CD4-positive, alpha-beta T cell (primary cell): ENCODE measurements at places on chromosomes 1 and 21.

GRCh38 chr1:2493691-2494322 is 17.7 kb downstream of the PLCH2 start:
- DNase-seq: peak; percentile 13

GRCh38 chr1:39063775-39064174 is 37.6 kb downstream of the NDUFS5 start:
- no peak for DNase-seq

GRCh38 chr1:57881639-57882038 is 457.8 kb upstream of the DAB1 start:
- DNase-seq: no peak

GRCh38 chr1:38047603-38048141 is 1.1 kb upstream of the POU3F1 start:
- DNase-seq: no peak

GRCh38 chr1:82227306-82228095 is 426.8 kb downstream of the ADGRL2 start:
- DNase-seq: no peak

DNA sequence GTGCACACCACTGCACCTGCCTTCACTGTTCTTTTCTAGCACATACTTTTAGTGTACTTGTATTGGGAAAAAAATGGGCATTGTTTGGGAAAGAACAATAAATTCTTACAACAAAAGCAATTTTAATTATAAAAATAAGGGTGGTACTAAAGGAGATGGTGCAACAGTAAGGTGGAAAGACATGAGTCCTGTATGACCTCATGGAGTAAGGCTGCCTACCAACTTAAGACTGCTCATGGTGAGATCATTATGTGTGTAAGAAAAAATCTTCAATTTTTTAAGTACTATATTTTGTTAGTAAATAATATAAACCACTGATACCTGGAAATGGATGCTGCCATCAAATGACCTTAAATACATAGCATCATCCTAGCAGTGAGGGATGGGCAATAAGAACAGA is 29.6 kb upstream of the PHGDH start:
- no peak for DNase-seq

DNA sequence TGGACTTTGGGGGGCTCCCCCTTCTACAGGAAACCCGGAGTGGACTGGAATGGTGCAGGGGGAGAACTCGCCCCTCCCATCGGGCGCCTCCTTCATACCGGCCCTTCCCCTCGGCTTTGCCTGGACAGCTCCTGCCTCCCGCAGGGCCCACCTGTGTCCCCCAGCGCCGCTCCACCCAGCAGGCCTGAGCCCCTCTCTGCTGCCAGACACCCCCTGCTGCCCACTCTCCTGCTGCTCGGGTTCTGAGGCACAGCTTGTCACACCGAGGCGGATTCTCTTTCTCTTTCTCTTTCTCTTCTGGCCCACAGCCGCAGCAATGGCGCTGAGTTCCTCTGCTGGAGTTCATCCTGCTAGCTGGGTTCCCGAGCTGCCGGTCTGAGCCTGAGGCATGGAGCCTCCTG is at the start of gene TNFRSF14:
Gene TNFRSF14 (plus strand): TSS at position 95 of the 401 bp plus-strand sequence. CDS start 294 bp downstream, at position 389.
- DNase-seq: peak; percentile 61

GRCh38 chr1:193884848-193885558 is 698.6 kb upstream of the B3GALT2 start:
- no peak for DNase-seq

DNA sequence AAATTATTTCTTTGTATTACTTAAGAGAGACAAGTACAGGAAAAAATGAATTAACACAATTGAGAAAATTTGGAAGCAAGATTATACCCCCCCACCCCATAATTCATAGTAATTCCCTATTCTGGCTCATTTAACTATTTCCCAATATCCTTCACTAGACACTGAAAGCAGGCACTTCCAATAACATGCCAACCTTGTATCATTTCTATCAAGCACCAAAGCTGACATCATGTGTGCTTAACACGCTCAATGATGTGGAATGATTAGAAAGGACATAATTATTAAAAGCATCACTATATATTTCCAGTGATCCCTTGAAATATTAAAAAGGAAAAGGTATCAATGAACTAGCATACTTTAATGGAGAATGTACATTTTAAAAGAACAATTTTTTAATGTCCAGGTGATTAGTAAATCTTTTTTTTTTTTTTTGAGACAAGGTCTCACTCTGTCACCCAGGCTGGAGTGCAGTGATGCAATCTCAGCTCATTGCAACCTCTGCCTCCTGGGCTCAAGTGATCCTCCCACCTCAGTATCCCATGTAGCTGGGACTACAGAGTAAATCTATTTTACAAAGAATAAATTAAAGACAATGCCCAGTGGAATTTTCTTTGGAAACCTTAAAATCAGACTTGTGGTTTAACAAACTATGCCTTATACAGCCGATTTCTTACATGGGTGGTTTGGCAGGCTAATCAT is 443.9 kb downstream of the DSCAM start:
- no peak for DNase-seq

DNA sequence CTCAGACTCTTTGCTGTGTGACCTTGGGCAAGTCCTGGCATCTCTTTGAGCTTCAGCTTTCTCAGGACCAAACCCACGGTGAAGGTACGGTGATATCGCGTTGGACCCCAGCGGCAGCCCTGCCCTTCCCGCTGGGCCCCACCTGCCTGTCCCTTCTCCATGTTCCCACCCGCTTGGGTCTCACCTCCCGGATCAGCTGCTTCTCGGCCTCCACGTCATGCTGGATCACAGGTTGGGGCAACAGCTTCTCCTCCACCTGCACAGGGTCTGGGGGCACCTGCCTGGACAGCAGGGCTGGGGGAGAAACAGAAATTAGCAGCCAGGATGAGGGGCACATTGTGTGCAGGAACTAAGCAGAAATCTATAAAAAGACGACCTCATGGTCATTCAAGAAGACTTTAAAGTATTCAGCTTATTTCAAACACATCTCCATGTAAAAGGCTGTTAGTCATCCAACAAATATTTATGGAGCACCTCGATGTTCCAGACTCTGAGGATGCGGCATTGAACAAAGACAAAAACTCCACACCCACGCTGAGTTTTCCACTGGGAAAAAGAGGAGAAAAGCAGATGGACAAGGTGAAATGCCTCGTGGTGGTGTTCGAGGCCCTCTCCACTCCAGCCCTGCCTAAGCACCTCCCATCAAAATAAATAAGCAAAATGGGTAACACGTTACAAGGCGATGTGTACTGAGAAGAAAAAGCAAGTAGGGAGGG is 19.5 kb downstream of the KIF17 start:
- DNase-seq: no peak

DNA sequence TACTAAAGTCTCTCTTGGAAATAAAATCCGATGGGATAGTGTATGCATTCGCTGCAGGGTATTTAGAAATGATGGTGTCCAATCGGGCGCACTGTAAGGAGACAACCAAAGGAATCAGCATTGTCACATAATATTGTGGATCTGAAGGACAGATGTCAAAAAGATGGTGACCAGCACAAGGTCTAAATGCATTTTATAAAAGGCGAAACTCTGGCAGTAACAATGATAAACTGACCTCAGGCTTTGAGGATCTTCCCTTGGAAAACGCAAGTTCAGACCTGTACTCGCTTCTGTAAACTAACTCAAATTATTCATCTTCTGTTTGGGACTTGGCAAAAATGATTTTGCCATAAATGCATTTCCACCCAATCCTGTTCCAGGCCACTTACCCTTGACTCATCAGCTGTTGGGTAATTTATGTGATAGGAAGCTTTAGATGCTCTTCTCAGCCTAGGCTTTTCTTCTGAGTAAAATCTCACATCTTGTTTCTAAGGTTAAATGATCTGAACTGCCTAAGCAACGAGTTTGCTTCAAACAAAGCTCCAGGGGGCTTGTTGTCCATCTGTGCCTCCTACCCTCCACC is 33.8 kb downstream of the STPG1 start:
- no peak for DNase-seq

GRCh38 chr1:58911841-58912499 is 128.1 kb upstream of the JUN start:
- no peak for DNase-seq

GRCh38 chr1:221149111-221149510 is 269.9 kb downstream of the HLX start:
- no peak for DNase-seq

GRCh38 chr1:159925719-159926078 is 392 bp upstream of the TAGLN2 start:
- DNase-seq: peak; percentile 29

- no peak for DNase-seq
These were observed 940 bp downstream of the SOX13 start for GRCh38 chr1:204073837-204074273.

- no peak for DNase-seq
These were observed 386.3 kb downstream of the DISC1 start for GRCh38 chr1:232012773-232013386.

GRCh38 chr1:206467915-206468314 is 2.4 kb upstream of the IKBKE start:
- no peak for DNase-seq

DNA sequence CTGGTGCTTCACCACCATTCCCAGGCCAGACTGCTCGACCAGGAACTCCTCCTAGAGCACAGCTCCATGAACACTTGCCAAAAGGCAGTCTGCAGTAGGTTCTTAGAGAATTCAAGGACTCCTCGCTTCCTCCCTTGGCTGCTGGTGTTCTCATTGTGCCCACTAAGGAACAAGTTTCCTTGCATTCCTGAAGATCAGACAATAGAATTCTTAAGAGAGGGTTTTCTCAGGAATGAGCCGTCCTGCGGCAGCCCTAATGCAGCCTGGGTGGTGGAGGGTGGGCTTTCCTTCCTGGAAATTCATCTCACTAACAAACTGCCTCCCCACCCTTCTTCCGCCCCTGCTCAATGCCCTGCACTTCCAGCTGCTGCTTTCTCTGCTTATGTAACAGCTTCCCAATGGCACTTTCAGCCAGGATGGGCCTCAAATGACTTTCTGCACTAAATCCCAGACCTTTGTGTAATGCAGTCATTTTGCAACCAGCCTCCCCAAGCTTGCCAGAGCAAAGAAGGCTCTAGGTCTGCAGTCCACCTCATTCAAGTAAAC is 287.9 kb downstream of the PLPP3 start:
- DNase-seq: no peak

- no peak for DNase-seq
These were observed 256.2 kb downstream of the DISC1 start for GRCh38 chr1:231882790-231883189.

- no peak for DNase-seq
These were observed 31.4 kb upstream of the C1orf185 start for GRCh38 chr1:51070640-51071039.

GRCh38 chr1:36573445-36573844 is 90.7 kb upstream of the CSF3R start:
- DNase-seq: no peak

DNA sequence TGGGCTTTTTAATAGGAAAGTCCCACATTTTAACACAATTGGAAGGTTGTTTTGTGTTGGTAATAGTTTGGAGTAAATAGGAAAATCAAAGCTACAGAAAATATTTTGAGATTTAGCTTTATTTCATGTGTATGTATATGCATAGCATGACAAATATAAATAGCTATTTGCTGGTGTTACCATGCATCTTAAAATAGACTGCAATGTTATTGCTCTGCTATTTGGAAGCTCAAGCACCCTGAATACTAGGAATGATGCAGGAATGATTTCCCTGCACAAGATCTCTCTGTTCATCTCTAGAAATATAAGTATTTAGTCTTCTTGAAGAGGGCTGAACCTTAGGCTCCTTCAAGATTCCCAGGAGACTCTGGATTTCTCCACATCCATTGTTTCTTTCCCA is 268.3 kb upstream of the POGK start:
- no peak for DNase-seq

DNA sequence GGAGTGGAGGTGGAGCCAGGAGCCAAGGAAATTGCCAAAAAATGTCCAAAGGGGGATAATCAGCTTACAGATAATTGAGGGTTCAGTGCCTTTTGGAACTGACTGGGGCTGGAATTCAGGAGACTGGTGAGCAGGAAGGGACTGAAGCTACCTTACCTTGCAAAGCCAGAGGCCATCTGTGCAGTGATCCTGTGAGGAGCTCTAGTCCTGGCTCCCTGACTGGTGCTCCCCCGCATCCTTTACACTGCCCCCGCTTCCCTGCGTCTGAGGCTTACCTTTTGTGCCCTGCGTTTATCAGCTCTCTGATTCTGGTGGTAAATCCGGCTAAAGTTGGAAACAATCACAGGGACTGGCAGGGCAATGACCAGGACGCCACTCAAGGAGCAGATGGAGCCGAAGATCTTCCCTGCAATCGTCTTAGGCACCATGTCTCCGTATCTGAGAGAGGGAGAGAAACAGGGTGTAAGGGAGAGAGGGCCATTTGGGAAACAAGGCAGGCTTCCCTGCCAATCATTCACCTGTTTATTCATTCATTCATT is 31.0 kb downstream of the DDX20 start:
- no peak for DNase-seq

DNA sequence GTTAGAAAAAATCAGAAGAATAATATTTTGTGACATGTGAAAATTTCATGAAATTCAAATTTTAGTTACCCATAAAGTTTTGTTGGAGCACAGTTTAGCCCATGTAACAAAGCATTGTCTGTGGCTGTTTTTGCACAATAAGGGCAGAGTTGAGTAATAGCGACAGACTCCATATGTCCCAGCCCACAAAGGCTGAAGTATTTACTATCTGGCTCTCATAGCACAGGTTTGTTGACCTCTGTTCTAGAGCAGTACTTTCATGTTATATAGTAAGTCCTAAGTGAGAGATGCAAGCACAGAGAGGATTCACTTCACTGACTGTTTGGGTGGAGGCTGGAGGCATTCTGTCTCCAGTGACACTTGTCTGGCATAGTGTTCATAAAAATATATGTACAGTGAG is 6.8 kb downstream of the LAMC1 start:
- DNase-seq: no peak

- no peak for DNase-seq
These were observed 130.3 kb upstream of the MAGI3 start for GRCh38 chr1:113259988-113260387.

GRCh38 chr1:5466487-5466886 is 525.7 kb downstream of the NPHP4 start:
- no peak for DNase-seq

DNA sequence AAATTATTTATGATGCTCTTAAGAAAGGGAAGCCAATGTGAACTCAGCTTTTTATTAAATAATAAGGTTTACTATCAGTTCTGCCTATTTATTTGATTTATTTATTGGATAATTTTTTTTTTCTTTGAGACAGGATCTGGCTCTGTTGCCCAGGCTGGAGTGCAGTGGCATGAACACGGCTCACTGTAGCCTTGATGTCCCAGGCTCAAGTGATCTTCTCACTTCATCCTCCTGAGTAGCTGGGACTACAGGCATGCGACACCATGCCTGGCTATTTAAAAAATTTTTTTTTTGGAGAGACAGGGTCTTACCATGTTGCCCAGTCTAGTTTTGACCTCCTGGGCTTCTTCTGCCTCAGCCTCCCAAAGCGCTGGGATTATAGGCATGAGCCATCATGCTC is 21.0 kb upstream of the DNAJC28 start:
- DNase-seq: no peak

GRCh38 chr1:213333121-213333520 is 282.1 kb downstream of the RPS6KC1 start:
- no peak for DNase-seq
